ENCODE measurements at places on chromosomes 11 and 22.

DNA sequence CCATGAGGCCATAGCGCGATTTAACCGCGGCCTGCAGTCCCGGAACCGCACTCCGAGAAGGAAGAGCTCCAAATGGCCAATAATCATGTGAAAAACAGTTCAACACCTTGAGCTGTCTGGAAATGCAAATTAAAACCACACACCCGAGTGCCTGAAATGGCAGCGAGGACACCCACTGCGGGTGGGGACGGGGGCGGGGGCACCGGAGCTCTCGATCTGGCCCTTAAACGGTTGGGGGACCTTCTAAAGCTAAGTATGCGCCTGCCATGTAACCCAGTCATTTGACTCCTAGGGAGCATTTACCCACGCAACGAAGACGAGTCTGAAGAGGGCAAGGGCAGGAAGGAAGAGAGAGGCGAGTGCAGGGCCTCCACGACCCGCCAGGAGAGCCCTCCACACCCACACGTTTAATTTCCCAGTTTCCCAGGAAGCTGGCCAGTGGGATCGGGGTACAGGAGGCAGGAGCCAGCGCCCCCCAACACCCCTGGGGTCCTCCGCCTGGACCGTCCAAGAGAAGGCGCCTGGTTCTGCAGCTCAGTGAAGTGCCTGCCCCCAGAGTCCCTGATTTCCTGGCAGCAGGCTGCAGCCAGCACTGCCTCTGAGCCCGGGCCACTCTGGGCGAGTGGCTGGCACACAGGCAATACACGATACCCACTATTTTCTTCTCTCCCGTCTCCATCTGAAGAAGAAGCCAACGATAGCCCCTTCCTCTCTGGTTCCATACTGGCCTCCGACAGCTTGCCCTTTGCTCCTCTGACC lies 1.7 kb downstream of the TTLL8 start:
- DNase-seq: no peak

GRCh38 chr11:118343981-118344515 lies at the start of gene CD3G:
Gene CD3G, plus strand, starts transcription at chr11:118344344. Its CDS starts 80 bp downstream, at chr11:118344424.
- DNase-seq: peak; percentile 79

DNA sequence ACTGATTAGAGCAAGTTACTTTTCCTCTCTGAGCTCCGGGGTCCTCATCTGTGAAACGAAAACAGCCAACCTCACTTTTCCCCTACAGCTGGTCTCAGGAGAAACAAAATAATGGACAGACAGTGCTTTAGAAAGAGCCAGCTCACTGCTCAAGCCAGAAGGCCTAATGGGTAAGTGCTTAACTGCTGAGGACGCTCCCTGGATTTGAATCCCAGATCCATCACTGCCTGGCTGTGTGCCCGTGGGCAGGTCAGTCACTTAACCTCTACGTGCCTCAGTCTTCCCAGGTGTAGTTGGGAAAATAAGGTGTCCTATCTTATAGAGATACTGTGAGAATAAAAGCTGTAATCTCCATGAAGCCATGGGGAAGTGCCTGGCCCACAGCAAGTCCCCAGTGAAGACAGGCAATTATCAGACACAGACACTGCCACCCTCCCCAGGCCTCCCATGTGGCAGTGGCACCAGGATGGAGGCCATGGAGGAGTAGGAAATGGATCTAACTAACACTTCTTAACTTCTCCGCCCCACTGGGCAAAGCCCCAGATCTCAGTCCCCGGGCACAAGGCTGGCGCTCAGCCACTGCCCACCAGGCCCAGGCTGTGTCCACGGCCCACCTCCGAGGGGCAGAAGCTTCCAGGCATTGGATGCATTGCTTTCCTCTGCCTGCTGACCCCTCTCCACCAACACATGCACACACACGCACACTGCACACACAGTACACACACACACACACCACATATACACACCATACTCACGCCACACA lies 9.2 kb downstream of the TP53I11 start:
- DNase-seq: no peak

GRCh38 chr22:27614006-27614649 lies 187.4 kb downstream of the MN1 start:
- no peak for DNase-seq

DNA sequence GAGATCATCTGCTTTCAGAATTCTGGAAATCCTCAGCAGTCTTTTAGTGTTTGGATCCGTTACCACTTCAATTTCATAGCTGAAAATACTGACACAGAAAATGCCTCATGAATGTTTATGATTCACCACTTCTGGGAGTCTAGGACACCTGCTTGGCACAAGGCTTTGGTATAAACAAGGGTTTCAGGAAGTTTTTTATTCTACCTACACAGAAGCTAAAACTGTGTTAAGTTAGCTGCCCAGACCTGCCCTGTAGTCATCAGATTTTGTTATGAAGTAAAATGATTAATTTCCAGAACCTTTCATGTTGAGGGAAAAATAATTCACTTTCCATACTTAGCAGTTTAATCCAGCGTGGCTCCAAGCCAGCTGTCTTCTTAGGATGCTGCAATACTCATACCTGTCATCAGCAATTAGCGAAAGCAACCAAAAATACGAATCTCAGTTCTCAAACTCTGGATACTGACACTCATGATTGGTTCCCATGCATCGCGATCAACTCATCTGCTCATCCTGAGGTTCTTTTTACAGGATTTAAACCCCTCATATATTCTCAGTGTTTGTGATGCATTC lies 458.5 kb upstream of the CCDC90B start:
- no peak for DNase-seq

DNA sequence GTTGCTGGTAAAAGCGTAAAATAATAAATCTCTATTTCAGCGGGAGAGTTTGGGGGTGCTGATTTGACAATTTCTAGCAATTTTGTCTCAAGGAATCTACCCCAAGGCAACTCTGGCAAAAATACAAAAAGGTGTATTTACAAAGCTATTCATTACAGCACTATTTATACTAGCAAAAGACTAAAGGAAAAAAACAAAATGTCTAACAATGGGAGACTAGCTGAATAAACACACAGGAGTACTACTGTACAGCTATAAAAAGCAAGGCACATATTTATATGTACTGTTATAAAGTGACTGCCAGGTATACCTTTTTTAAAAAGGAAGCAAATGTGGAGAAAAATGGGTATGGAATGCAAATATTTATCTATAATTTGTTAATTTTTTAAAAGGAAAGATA lies 32.7 kb downstream of the SLC35F2 start:
- DNase-seq: no peak

DNA sequence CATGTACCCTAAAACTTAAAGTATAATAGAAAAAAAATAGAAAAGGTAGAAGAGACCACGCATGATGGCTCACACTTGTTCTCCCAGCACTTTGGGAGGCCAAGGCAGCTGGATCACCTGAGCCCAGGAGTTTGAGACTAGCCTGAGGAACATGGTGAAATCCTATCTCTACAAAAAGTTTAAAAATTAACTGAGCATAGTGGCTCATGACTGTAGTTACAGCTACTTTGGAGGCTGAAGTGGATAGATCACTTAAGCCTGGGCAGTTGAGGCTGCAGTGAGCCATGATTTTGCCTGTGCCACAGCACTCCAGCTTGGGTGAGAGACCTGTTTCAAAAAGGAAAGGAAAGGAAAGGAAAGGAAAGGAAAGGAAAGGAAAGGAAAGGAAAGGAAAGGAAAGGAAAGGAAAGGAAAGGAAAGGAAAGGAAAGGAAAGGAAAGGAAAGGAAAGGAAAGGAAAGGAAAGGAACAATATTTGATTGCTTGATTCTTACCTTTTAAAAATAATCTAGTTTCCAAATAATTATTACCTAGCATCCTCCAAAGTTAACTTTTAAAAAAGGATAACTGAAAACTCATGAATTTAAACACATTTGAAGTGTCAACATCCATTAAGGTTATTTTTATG lies 99.9 kb upstream of the PAX6 start:
- DNase-seq: no peak

- no peak for DNase-seq
These were observed 2.3 kb upstream of the RHOD start for GRCh38 chr11:67054346-67054835.

- no peak for DNase-seq
These were observed 49.3 kb downstream of the WNT11 start for GRCh38 chr11:76156971-76157427.

DNA sequence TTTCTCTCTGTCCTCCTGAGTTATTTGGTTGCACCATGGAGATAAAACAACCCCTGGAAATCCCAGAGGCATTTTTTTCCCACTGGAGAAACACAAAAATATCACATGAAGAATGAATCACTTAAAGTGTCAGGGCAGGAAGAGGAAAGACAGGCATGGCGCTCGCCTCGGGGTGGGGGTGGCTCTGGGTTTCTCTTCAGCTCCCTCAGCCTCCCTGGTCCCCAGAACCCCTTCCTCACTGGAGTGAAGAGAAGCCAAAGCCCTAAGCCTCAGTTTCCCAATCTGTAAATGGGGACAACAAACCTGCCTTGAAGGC lies 938 bp downstream of the SHISAL1 start:
- DNase-seq: no peak

GRCh38 chr11:43556612-43557375 lies 123.7 kb upstream of the HSD17B12 start:
- DNase-seq: no peak

GRCh38 chr11:65516135-65516968 lies 8.5 kb upstream of the SCYL1 start:
- DNase-seq: no peak

GRCh38 chr11:31160504-31161422 lies 208.8 kb downstream of the DCDC1 start:
- DNase-seq: no peak

GRCh38 chr11:131471976-131472375 lies 101.6 kb downstream of the NTM start:
- DNase-seq: no peak

DNA sequence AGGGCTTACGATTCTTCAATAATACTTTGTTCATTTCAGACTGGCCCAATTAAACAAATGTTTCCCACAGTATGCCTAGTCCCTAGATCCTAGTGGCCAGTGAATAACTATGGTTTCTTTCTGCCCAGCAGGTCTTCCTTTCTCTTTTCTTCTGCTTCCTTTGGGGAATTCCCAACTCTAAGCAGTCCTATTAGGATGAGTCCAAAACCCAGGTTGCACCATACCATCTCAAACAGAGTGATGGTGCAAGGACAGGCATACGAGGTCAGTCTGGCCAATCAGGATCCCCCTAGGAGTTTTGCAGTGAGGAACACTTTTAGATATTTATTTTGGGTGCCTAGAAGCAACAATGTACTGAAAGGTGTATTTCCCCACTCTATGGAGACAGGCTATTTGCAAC lies 41.4 kb upstream of the CCDC34 start:
- no peak for DNase-seq

GRCh38 chr11:59225017-59225416 lies 12.3 kb upstream of the MPEG1 start:
- DNase-seq: no peak
